ENCODE measurements at places on chromosomes 16 and 17.
A peak's percentile ranks its signal among the peaks of the same experiment; 100 is the strongest.

DNA sequence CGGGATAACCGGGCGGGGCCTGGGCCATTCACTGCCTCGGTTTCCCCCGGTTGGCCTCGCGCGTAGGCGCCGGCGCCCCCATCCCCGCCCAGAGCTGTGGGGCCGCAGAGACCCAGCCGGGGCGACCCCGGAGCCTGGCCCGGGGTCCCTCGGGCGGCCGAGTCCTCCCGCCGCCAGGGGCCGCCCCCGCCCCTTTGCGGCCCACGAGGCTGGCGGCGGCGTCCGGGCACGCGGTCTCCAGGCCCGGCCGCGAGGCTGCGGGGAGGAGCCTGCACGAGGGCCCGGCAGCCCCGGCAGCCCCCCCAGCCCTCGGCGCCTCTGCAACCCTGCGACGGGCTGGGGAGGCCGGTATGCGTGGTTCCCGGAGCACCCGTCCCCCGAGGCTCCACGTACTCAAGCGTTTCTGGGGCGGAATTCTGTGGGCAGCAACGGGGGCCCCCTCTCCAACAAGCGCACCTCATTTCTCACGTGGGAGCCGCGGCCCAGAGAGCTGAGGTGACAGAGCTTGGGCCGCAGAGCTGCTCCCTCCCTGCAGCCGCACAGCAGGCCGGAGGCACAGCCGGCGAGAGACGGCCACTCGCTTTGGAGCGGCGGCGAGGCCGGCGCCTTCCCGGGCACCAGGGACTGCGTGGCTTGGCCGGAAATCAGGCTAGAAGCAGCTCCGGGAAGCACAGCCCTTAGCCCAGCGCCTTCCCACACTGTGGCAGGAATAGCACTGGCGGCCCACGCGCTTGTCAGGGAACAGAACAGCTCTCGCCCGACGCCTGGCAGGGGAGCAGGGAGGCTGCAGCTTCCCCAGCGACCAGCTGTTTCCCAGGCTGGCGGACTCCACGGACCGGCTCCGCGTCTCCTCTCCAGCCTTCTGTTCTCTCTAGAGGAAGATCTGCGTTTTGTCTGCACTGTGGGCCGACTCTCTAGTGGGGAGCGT, 867 bp upstream of the LIMD2 start:
- peak; percentile 61 for DNase-seq

GRCh38 chr17:1878419-1879121, 48.8 kb downstream of the RPA1 start:
- peak; percentile 16 for DNase-seq

DNA sequence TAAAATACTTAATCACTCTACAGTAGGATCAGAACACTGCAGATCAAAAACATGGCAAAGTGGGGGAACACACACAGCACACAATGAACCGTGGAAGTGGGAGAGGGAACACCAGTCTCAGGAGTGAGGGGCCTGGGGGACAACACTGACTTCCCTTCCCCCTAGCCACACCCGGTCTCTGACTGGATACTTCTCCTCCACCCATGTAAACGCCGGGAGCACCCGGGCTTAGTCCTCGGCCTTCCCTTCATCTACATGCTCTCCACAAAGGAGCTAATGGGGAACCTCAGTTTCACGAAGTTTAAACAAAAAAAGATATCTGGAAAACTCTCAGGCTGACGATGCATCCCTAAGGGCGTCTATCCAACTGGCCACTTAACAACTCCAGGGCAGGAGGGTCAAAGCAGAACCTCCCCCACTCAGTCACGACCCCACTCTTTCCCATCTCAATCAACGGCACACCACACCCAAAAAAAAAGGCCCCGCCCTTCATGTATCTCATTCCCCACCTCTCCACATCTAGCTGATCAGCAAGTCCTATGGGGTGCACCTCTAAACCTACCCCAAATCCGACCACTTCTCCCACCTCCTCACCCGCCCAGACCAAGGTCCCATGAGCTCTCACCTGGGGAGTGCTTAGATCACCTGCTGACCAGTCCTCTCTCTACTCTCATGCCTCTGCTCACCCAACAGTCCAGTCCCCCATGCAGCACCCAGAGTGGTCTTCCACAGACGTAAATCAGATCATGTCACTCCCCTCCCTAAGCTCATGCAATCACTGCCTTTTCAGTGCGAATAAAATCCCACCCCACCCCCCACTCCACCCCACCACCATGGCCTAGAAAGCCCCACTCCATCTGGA, 7.4 kb downstream of the ZDHHC7 start:
- no peak for DNase-seq

DNA sequence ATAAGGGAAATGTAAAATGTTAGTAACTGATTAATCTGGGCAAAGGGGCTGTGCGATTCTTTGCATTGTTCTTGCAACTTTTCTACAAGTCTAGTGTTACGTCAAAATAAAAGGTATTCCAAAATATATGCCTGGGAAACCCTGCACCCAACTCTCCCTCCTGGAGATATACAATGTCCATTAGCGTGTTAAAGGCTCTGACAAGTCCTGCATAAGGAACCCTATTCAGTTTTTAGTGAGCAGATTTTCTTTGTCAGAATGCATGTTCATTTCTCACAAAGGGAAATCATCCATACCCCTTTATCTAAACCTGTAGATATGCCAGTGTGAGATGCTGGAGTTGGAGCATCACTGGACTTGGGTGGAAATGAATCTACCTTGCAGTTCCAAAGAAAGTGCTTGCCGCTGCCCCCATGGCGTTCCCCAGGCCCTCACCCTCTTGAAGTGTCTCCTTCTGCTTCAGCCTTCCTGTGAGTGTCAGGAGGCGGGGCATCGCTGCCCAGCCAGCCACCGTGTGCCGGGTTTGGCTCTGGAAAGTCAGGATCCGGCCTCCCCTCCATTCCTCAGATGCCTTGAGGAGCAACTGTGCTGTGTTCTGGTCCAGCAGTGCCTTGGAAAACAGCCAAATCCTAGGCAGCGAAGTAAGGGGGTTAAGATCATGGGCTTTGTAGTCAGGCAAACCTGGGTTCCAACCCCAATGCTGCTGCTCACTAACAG, 85.5 kb downstream of the RMI2 start:
- no peak for DNase-seq
